ENCODE measurements at places on chromosomes 12 and 14.

- no peak for DNase-seq
These were observed 66.0 kb downstream of the KLHL28 start for GRCh38 chr14:44895716-44896115.

GRCh38 chr12:56158926-56159461 is 835 bp downstream of the MYL6 start:
- peak; percentile 50 for DNase-seq

DNA sequence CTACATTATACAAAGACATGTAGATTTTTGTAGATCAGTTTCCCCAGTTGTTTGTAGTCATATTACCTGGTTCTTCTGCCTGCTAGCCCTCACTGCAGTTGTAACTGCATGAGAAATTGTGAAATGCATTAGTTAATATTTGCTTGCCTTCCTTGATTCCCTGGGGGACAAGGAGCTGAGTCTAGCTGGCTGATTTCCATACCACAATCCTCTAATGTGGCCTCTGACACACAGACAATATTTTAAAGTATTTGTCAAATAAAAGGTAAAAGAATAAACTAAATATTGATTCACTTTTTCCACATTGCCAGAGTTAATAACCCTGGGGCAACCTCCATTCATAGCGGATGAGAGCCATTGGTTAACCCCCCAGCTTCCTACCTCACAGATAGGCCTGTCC is 128.8 kb upstream of the TMEM132C start:
- no peak for DNase-seq

DNA sequence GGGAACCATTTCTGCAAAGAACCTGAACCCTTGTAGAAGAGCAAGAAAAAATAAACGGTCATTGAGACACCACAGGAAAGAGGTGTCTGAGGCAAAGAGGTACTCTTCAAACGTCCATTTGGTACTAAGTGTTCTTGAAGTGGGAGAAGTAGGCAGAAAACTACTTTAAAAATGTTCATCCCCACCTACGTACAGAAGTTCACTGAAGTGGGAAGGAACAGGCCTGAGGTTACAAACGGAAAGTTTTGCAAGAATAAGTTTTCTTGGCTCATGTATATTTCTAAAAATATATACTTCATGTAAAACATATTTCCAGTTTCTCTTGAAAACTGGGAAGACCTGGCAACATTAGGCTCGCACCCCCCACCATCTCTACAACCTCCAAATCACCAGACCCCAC is 61.2 kb downstream of the STXBP6 start:
- no peak for DNase-seq

DNA sequence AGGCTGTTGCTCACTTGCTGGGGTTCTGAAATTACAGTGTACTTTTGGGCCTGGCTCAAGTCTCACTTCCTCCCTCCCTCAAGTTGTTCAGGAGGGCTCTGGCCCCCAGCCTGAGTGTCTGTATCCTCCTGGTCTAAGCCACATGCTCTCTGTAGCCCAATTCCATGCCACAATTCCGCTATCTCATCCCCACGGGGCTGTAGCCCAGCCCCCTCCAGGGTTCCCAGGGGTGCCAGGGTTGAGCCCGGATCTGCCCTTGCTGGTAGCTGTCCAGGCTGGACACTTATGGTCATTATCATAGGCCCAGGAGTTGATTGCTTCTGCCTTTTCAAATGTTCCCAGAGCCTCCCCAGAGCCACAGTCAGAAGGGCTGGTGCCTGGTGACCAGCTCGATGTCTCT is 65.3 kb downstream of the PRIMA1 start:
- no peak for DNase-seq

DNA sequence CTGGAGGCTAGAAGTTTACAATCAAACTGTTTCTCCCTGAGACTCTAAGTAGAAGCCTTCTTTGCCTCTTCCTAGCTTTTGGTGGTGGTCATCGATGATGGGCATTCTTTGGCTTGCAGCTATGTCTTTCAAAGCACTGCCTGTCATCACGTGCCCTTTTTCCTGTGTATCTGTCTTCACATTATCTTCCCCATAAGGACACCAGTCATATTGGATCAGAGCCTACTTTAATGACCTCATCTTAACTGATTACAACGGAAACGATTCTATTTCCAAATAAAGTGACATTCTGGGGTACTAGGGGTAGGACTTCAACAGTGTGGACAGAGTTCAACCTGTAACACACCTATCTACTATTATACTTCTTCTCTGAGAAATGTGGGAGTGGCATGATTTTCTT is 31.1 kb upstream of the IFNG-AS1 start:
- no peak for DNase-seq

DNA sequence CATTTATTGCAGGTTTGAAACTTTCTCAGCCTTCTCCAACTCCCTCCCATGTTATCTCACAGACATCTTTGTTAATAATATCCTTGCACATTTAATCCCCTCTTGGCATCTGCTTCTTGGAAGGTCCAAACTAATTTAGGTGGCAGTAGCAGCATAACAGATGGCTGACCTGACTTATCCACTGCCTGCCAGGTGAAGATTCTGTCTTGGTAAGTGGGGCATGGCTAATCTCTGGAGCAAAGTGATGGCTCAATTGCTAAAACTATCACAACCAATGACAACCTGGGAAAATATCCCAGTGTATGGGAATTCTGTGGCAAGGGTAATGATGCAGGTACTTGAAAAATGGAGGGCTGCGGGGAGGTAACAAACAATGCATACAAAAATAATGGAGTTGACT is 58.2 kb upstream of the ALG10B start:
- no peak for DNase-seq
